ENCODE measurements at places on chromosomes 5 and 9. TPM values are rescaled to one million over a fixed set of nuclear protein-coding genes. Genes with fewer than 3 reads are reported as not detected.

Gene ANKRD31
- not detected for total RNA-seq

Gene MPDZ
- 13.7 TPM for total RNA-seq

Gene CDKN2A
- total RNA-seq = 592 TPM

Gene UIMC1
- total RNA-seq = 15.5 TPM

Gene CCNI2
- total RNA-seq = 2.0 TPM

Gene ORM1
- not detected for total RNA-seq

Gene FAM174A
- 5.9 TPM for total RNA-seq

Gene CYLC2
- total RNA-seq = not detected

Gene MYMK
- total RNA-seq = not detected

Gene PLAC8L1
- not detected for total RNA-seq

Gene CCL27
- total RNA-seq = not detected

Gene C5orf58
- total RNA-seq = not detected

Gene KIF27
- not detected for total RNA-seq

Gene CACNA1B
- total RNA-seq = not detected

Gene FYB1
- total RNA-seq = 0.60 TPM
